ENCODE measurements at places on chromosomes 7 and 10.

DNA sequence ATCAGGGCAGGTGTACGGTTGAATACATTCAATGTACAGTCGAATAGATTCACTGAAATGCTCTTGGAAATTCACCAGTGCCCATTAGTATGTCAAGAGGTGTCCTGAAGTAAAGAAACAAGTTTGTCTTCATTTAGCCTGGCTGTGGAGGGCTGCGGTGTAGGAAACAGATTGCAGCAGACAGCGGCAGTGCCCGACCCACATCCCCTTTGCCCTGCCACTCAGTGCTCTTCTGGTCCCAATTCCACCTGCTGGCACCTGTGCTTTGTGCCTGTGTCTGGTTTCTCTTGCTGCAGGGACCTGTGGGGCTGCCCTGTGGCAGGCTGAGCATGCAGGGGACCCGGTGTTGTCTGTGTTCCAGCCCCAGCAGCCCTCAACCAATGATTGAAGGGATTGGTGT is 183.7 kb downstream of the RPS24 start:
- DNase-seq, result no peak

- DNase-seq, result peak; percentile 9
Measured at GRCh38 chr10:74328388-74328787, 177.4 kb downstream of the ADK start.

DNA sequence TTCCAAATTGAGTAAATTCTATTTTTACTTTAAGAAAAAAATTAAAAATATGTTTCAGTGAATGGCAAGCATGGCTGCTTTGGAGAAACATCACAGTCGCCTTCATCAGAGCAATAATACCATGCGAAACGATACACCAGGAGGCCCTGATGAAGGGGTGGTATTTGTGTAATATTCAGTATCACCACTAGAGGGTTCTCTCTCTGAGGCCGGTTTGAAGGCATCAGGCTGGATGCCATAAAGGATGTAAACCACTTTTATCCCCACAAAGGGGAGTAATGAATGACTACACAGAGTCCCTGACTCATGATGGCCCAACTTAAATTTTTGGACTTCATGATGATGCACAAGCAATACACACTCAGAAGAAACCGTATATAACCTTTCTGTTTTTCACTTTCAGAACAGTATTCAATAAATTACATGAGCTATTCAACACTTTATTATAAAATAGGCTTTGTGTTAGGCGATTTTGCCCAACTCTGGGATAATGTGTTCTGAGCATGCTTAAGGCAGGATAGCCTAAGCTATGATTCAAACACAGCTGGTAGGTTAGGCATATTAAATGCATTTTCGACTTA is 95.5 kb downstream of the PPP1R17 start:
- peak; percentile 71 for DNase-seq

DNA sequence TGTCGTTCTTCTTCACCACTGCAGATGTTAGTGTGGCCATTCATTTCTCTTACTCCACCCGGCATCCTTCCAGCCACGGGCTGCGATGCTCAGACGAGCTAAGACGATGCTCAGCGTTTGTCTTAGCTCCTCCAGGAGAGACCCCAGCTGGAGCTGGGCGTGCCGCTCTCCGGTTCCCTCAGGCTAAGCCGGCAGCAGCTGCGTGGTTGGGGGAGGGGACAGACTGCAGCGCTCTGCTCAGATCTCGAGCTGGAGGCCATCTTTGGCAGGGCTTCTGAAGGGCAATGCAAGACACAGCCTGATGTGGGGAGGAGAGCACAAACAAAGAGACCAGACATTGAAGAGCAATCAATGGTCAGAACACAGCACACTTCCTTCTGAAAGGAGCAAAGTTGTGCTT is 4.8 kb downstream of the INA start:
- DNase-seq, result no peak

DNA sequence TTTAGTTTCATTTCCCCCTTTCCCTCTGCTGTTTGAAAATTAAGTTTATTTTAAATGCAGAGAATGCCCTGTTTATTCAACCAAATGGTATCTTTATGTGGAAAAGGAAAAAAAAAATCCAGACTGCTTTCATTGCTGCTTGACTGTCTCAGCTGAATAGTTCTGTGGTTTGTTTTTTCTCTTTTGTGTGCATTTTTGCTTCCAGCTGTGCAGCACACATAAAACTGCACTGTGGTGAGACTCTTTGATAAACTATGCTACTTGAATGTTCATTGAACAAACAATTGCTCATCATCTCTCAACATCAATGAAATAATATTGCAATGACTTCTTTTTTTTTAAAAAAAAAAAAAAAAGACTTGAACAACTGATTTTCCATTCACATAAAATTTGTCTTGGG is 78.6 kb upstream of the GLI3 start:
- DNase-seq, result peak; percentile 96

- no peak for DNase-seq
Measured at GRCh38 chr7:2060701-2061100, 172.0 kb downstream of the MAD1L1 start.

- no peak for DNase-seq
Measured at GRCh38 chr10:118658762-118659161, 63.3 kb upstream of the PRLHR start.

- DNase-seq, result no peak
Measured at GRCh38 chr10:51596695-51597094, 102.7 kb downstream of the CSTF2T start.

- no peak for DNase-seq
Measured at GRCh38 chr10:69403066-69403465, 13.7 kb downstream of the TACR2 start.

DNA sequence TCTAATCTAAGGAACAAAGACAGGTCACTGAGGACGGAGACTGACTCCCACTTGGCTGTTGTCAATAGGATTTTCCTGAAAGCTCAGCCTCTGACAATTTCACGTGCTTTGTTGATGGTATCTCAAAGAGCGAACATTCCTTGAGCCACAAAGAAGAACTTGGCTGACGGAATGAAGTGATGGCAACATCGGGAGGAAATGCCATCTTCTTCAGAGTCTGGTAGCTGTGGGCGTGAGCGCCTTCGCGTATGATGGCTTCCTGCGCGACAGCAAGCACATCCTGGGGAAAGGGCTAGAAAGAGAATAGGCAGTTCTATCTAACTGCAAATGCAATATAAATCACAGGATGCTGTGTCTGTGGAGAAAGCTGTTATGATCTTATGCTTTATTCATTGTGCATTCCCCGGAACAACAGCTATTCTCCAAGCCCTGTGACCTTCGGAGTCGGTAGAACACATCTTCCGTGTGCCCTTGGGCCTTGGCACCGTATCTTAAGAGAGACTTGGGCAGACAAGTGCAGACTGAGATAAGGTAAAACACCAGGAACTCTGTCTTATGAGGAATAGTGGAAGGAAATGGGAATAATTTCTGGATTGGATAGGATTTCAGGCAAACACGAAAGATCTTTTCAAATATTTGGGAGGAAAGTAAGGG is 19.6 kb upstream of the GTPBP4 start:
- no peak for DNase-seq

DNA sequence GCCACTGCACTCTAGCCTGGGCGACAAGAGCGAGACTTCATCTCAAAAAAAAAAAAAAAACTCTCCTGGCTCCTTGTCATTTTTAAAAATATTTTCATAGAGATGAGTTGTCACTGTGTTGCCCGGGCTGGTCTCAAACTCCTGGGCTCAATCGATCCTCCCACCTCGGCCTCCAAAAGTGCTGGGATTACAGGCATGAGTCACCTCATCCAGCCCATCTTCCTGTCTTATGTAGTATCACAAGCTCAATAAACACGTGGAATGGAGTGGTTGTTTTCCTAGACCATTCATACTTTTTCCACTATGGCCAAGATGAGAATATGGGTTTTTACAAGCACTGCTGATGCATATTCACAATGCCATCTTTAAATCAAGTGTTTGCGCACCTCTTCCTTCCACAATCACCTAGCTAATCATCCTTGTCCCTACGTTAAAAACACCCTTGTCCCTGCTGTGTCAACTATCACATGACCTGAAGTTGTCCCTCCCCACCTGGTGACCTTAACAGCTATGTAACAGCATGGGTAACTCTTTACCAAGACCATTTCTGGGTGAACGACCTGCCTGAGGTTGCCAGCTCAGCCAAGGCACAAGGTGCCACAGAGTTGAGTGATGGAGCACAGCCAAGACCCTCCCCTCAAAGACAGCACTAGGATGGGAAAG is 21.3 kb downstream of the DLG5 start:
- DNase-seq, result no peak

GRCh38 chr7:82755705-82756551 is 312.4 kb upstream of the CACNA2D1 start:
- DNase-seq, result peak; percentile 68

DNA sequence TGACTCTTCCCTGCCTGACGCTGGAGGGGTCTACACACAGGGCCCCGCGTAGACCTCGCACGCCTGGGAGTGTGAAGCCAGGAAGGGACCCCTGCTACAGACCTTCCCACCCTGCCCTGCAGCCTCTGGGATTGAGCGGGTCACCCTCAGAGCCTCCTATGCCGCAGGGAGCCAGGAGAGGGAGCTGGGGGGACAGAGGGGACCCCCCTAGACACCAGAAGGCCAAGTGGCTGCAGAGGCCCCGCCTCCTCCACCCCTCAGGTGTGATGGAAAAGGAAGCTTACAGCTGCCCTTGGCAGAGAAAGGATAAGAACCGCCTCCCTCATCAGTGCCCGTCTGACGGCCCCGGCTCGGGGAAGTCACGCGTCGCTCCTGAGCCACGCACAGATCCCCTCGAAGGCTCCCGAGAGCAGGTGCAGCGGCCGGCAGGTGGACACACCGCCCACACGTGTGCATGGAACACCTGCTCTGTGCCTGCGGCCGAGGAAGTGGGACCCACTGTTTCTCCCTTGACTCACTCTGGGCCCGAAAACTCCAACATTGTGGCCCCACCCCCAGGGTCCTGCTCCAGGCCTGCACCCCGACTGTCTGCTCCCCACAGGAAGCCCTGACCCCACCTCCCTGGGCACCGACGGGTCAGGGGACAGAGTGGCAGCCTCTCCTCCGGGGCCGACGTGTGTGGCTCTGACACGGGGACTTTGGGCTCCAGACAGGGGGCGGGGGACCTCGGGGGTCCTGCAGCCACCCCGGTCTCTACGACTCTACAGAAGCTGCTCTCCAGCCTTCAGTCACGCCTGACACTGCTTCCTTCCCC is 73.3 kb downstream of the MICALL2 start:
- no peak for DNase-seq

DNA sequence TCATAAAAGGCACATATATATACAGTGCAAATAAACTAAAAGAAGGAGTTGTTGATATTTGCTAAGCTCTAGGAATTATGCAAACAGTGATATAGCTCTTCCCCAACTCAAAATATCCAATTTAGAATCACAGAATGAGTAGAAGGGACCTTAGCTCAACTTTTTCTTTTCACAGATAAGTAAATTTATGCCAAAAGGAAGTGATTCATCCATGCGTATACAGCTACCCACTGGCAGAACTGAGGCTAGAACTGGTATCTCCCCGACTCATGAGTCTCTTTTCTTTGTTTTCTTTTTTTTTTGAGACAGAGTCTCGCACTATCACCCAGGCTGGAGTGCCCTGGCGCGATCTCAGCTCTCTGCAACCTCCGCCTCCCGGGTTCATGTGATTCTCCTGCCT is 54.2 kb upstream of the SVIL start:
- DNase-seq, result peak; percentile 54

DNA sequence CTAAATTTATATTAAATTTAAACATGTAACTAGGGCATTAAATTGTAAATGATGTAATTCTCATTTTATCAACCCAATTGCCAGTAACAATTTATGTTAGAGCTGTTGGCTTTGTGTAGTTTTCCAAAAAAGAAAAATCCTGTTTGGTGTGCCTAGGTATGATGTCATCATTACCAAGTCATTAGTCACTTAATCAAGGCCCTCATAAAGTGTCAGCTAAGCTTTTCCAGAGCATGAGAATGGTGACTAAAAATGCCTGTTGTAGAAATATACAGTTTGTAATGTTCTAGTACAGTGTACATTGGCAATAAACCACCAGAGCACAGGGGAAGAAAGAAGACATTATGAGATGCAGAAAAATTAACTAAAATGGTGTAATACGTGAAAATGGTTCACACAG is 593.8 kb upstream of the ANKRD30A start:
- DNase-seq, result peak; percentile 14

GRCh38 chr10:28664369-28664740 is 13.0 kb upstream of the BAMBI start:
- DNase-seq, result peak; percentile 64

- no peak for DNase-seq
Measured at GRCh38 chr10:33153251-33153967, 181.1 kb downstream of the NRP1 start.

GRCh38 chr10:132580143-132580542 is 42.6 kb downstream of the INPP5A start:
- no peak for DNase-seq

DNA sequence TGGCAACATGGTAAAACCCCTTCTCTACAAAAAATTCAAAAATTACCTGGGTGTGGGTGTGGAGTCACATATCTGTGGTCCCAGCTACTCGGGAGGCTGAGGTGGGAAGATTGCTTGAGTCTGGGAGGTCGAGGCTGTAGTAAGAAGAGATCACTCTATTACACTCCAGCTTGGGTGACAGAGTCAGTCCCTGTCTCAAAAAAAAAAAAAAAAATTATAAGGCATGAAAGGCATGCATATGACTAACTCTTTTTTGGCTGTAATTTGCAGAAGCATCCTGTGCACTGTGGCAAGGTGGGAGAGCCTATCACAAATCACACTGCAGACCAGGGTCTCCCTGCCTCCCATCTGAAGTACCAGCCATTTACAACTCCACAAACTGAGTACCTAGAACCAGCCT is 14.1 kb upstream of the MYPN start:
- peak; percentile 68 for DNase-seq

- DNase-seq, result no peak
Measured at GRCh38 chr10:100879741-100880360, 32.9 kb upstream of the SLF2 start.

- DNase-seq, result no peak
Measured at GRCh38 chr7:46940178-46940577, 641.7 kb downstream of the TNS3 start.

DNA sequence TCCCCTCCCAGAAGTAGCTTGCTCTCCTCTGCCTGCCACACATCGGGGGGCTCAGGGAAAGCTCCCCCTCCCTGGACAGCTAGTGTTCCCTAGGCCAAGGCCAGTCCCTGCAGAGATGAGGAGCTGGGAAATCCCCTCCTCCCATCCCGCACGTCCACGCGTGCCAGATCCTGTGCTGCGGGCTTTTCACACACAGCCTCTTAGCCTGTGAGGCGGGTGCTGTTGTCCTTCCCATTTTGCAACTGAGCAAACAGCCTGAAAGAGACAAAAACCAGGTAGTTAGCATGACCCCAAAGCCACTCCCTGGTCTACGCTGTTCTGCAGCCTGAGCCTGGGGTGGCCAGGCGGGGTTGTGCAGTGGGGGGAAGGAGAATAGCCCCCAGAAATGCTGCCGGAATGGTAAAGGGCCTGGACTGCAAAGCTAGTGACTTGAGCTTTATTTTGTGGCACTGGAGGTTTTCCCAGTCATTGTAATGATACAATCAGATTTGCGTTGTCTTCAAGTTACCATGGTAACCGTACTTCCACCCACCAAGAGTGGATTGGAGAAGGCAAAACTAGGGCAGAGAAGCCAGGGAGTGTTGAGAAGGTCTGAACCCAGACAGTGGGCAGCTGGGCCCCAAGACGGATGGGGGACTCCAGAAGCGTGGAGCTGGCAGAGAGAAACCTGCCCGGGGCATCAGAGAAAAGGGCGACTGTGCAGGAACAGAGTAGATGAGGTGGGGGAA is 98.6 kb upstream of the KCTD7 start:
- no peak for DNase-seq

- no peak for DNase-seq
Measured at GRCh38 chr10:70503776-70504175, 25.2 kb downstream of the PALD1 start.

Measured in fibroblast of skin of scalp (primary cell).